Panc1 (cell line): ENCODE measurements at places on chromosomes 3 and 15. TPM values are rescaled to one million over a fixed set of nuclear protein-coding genes. Genes with fewer than 3 reads are reported as not detected.

DNA sequence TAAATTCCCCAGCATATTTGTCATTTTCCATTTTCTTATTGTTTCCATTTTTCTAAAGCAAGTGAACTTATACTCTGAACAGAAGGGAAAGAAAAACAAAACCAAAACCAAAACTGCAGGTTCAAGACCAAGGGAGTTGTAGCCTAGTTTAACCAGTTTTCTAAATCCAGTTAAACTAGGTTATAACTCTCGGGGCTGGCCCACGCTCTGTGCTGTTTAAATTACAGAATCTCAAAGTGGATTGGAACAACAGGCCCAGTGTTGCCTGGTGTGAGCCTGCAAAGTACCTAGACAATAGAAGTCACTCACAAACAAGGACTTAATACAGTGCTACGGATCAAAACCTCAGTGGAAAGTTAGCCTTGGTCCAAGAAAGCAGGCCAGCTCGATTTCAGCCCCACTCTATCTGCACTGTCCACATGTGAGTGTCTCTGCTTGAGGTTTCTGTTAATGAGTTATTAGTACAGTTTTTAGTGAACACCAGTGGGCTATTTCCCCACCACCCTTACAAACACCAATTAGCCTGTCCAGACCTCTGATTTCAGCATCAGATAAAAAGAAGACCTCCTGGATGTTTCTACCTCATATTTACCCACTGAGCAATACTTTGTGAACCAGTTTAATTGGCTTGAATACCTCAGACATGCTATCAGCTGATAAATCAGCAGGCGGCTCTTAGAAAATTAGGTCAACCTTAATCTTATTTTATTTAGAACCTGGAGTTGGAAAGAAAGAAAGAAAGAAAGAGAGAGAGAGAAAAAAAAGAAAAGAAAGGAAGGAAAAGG is 93.8 kb upstream of the PDZRN3 start:
- no peak for DNase-seq

DNA sequence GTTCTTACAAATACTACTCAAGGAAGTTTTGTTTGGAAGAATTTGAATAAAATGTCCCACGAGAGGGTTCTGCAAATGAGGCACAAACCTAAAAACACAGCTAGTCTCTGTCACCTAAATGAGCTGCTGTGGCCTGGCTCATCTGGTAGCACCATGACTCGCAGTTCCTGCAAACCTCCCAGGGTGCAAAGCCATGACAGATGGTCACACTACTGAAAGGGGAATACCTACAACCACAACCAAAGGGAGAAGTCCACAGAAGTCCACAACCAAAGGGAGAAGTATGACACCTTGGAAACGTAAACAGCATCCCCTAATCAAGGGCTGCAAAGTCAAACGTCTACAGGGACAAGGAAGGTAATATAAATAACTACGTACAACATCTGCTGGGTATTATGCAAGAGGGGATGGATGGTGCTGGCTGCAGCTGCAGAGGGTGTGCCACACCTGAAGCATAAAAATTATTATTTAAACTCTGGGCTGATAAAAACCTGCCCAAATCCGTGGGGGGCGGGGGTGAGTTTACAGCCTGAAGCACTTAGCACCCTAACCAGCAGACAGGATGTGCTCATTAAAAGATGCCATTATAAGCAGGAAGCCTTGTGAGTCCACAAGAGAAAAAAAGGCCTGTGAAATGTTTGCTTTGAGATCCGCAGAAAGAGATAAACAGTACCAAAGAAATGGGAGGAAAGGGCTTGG is 184.0 kb downstream of the MAGI1 start:
- DNase-seq, result no peak

DNA sequence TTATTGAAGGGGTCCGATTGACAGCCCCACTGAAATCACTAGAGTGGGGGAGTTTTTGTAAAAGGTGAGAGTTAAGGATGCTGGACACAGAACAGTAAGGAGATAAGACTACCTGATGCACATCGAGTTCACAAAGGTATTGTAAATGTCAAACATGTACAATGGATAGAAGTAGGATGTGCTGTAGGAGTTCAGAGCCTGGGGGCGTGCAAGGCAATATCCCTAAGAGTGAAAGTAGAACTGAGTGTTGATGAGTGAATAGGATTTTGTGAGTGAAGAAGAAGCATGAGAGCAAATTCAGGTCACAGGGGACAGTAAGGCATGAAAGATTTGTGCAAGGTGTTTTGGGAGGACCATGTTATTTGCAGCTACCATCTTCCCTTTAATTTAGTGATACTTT is 21.5 kb downstream of the DOCK3 start:
- no peak for DNase-seq

DNA sequence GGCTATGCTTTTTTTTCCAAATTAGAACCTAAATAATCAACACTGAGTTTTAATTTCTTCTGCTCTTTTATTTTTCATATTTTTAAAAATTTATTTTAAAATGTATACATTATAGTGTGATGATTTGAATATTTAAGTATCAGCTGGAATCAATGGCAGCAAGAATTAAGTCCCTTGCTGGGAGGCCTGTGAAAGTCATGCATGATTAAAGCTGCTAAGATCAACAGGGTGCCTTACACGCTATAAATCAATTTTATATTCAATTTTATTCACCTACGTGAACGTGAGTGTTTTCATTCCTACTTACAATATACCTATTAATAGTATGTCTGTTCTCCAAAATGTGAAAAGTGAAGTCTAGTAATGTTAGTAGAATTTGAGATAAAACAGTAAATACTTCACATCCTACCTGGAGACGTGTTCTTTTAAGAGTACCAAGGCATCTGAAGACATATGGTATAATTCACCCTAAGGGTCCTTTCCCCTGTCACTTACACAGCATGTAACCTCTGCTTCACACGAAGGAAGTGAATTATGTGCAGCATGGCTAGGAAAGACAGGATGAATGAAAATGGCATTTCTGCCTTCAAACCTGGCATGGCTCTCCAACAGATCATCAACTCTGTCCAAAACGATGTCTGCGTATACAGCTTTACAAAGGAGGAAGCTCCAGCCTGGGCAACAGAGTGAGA is 640.4 kb upstream of the ROBO1 start:
- DNase-seq, result no peak

- no peak for DNase-seq
These were observed 78.2 kb upstream of the GBE1 start for GRCh38 chr3:81839504-81840094.

GRCh38 chr15:30044377-30044776 is 38.4 kb upstream of the GOLGA8J start:
- DNase-seq, result no peak

- DNase-seq, result peak; percentile 15
These were observed 27.9 kb upstream of the FAM174B start for GRCh38 chr15:92683511-92683834.

GRCh38 chr3:11238060-11238459 is 34.1 kb upstream of the ATG7 start:
- peak; percentile 35 for DNase-seq

GRCh38 chr3:25171897-25172296 is 256.2 kb upstream of the RARB start:
- no peak for DNase-seq

LTF gene
- total RNA-seq, result not detected

GRCh38 chr15:86852741-86853140 is 773.1 kb downstream of the AGBL1 start:
- no peak for DNase-seq

DNA sequence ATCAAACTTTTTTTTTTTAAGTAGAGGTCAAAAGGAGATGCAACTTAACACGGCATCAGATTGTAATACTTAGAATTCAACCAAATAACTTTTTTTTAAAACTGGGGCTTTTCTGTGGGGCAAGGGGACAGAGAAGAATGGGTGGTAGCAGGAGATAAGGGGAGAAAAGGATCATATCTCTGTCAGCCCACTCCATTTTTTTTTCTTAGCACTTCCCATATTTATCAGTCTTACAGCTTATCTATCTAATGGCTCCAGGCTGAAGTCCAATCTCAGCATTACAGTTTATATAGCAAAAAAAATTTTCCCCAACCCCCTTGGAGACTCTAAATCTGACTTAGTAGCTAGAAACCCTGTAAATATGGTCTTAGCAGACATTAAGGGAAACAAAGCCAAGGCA is 69.3 kb downstream of the PIK3R4 start:
- no peak for DNase-seq

GRCh38 chr3:140440446-140440845 is 237.4 kb upstream of the TRIM42 start:
- no peak for DNase-seq

- DNase-seq, result no peak
These were observed 17.6 kb upstream of the PLA2G4D start for GRCh38 chr15:42111924-42112323.

SNX22 gene
- 2.3 TPM for total RNA-seq

SPINT1 gene
- total RNA-seq, result 32.7 TPM

DNA sequence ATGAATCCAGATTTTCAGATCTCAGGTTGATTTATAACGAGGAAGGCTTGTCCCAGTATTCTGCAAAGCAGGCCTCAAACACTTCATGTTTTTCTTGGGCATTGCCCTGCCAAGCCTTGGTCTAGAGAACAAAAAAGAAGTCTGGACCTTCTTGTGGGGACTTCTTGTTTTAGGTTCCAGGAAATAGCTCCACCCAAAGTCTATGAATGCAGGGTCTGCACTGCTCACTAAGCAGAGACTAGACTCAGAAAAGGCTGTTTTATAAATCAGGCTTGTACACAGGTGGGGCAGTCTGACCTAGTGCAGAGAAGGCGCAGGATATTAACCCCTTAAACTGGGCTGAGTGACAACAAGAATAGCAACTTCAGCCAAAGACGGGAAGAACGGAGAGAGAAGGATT is 44.3 kb downstream of the GLB1 start:
- DNase-seq, result no peak

- no peak for DNase-seq
These were observed 10.6 kb downstream of the ZIC1 start for GRCh38 chr3:147419781-147420224.

PPP1R14D gene
- 0.64 TPM for total RNA-seq

TTLL13 gene
- 0.39 TPM for total RNA-seq

PRR20G gene
- not detected for total RNA-seq

- DNase-seq, result no peak
These were observed 126.3 kb downstream of the FOXB1 start for GRCh38 chr15:60130398-60130797.

DNA sequence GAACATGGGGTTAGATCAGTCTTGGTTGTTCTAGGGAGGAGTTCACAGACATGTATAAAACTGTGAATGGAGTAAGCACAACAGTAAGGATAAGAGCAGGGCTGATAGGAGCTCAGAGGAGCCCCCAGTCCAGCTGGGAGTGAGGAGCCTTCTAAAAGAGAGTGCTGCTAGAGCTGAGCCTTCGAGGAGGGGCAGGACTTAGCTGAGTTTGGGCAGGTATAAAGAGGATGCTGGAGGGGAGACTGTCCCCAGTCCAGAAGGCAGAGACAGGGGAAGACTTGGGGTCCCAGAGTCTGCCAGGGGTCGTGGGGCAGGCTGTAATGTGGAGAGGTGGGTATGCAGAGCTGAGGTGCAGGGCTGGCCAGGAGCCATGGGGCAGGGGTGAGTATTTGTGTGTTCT is 12.1 kb downstream of the CAND2 start:
- no peak for DNase-seq

TRH gene
- not detected for total RNA-seq

SLC25A36 gene
- 69.5 TPM for total RNA-seq

GRCh38 chr3:136279092-136279491 is 29.0 kb downstream of the PCCB start:
- no peak for DNase-seq

DNA sequence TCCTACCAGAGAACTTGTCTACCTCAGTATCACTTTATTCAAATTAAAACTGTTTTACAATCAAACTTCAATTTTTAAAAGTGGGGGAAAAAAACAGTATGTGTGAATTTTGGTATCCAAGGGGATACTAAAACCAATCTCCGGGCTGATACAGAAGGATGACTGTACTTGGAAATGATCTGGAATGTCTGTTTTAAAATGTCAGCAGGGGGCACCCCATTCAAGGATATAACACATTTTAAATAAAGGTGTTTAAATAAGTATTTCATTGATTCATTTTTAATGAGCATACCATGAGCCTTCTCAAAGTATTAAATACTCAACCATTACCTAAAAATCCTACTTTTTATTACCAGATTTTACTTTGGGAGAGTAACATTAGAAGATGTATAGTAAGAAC is 67.9 kb downstream of the ULK4 start:
- peak; percentile 13 for DNase-seq

PTPN23 gene
- 35.7 TPM for total RNA-seq

GRCh38 chr3:70855149-70855548 is 542.7 kb upstream of the MDFIC2 start:
- DNase-seq, result no peak

RBP2 gene
- total RNA-seq, result not detected

GRCh38 chr15:57085267-57085666 is 166.8 kb downstream of the TCF12 start:
- no peak for DNase-seq

DNA sequence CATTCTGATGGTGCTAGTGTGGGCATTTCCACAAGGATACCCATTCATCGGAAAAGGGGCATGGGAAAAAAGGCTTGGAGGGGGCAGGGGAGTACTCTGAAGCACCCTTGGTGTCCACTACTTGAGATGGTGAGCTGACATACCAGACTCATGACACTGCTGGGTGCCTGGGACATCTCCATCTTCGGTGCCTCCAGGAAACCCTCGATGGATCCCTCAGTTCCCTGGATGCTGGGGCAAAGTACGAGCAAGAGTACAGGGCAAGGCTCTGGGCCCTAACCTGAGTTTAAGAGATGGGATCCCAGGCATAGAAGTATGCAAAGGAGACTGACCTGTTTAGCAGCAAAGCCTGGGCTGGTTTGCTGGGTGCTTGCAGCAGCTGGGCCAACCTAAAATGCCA is 5.2 kb upstream of the IP6K1 start:
- DNase-seq, result no peak

DNA sequence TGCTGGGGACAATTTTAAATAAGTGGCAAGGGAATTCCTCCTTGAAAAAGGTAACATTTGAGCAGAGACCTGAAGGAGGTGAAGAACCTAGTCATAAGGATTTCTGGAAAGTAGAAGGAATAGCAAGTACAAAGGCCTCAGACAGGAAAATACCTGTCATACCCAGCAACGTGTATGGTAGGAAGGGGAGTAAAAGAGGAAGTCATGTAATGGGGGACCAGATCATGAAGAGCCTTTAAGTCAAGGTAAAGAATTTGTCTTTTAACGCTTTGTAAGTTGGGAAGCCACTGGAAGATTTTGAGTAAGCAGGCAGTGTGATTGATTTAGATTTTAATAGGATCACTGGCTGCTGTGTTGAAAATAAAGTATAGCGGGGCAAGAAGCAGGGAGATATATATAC is 43.4 kb upstream of the FAH start:
- no peak for DNase-seq

DNA sequence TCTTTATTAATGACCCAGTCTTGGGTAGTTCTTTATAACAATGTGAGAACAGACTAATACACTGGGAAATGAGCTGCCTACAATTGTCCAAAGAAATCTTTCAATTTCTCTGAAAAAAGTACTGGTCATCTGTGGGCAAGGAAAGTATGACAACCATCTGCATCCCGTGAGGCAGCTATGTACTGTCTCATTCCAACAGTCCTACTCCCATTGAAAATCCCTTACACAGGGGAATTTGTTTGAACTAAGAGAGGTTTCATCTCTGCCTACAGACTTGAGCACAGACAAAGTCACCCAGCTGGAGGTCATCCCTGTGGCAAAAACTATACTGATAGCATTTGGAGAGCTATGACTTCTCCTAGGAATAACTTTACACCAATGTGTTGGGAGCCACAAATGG is 27.1 kb downstream of the SHC4 start:
- no peak for DNase-seq
